ENCODE measurements at places on chromosomes 3 and 15.

- no peak for DNase-seq
Measured at GRCh38 chr3:37228749-37229148, 54.4 kb upstream of the LRRFIP2 start.

- DNase-seq, result no peak
Measured at GRCh38 chr3:197137751-197138150, 108.1 kb upstream of the MELTF start.

GRCh38 chr3:105497386-105497785 lies 130.7 kb downstream of the ALCAM start:
- DNase-seq, result no peak

DNA sequence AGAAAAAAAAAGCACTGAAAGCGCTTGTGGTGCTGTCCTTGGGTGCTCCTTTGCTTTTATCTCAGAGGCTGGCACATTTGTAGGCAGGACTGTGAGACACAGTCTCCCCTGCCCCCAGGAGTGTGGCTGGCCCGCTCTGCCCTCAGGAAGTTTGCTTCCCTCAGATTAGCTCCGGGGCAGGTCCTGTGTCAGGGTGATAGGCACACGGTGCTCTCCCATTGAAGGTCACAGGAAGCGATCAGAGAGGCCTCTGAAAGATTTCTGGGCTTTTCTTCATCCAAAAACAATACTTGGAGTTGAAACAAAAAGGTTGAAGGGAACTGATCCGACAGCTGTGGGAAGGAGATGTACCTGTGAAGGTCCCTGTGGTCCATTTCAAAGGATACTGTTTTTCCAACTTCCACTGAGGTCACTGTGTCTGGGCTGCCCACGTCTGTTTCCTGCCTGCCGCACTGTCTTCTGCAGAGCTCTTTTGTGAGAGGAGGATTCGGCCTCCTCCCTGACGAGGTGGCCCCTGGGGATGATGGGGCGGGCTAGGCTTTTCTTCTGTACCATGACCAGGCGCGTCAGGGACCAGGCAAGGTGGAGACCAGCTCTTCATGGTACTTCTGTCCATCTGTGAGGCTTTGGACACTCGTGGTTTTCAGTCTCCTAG lies 330.5 kb upstream of the CTDSPL start:
- no peak for DNase-seq

DNA sequence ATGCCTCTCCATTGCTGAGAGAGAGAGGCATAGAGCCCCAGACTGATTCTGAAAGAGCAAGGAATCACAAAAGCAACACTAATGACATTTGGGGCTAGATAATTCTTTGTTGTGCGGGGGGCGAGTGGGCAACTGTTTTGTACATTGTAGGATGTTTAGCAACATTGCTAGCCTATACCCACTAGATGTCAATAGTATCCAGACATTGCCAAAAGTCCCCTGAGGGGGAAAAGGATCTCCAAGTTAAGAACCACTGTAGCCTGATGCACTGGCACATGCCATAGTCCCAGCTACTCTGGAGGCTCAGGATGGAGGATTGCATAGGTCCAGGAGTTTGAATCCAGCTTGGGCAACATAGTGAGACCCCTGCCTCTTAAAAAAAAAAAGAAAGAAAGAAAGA lies 22.8 kb upstream of the GOLM2 start:
- DNase-seq, result no peak

DNA sequence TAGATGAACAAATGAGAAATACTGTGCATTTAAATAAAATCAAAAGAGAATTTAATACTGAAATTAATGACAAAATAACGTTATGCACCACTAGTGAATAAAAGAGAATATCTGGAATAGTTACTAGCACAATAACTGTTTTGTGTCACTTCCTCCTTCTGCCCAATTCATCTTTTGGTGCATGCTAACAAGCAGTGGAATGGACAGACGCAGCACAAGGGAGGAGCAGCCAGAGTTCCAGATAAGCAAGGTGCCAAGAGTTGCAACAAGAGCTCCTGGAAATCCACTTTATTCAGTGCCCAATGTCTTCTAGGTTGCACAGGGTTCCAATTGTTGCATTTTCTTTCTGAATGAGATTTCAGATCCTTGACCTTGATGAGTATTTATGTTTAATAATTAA lies 66.5 kb upstream of the PLXND1 start:
- DNase-seq, result no peak

- DNase-seq, result no peak
Measured at GRCh38 chr3:166248784-166249183, 411.6 kb upstream of the BCHE start.

DNA sequence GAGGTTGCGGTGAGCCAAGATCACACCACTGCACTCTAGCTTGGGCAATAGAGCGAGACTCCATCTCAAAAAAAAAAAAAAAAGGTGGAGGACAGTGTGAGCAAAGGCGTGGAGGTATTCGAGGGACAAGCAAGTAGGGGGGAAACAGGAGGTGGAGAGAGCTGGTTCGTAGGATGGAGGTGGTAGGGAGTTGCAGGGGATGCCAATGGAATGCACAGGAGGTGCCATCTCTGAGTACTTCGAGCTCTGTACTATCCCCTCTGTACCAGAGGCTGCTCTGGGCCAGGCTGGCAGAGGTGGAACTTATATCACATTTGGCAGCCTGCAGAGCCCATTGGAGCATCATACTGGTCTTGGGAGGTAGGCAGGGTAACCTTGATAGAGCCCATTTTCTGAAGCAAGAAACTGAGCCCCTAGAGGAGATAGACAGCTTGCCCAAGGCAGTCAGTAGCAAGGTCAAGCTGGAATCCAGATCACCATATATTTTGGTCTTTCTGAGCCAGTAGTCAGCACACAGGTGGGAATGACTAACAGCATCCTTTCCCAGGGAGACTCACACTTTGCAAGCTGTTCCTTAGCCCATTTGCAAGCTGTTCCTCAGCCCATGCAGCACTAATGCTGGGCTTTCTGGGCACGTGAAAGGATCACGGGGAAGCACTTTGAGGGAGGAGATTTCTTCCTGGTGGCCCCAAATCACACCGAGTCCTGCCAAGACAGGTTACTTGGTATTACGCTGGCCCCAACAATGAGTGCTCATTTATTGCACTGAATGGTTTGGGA lies 9.2 kb upstream of the CCDC33 start:
- DNase-seq, result no peak

DNA sequence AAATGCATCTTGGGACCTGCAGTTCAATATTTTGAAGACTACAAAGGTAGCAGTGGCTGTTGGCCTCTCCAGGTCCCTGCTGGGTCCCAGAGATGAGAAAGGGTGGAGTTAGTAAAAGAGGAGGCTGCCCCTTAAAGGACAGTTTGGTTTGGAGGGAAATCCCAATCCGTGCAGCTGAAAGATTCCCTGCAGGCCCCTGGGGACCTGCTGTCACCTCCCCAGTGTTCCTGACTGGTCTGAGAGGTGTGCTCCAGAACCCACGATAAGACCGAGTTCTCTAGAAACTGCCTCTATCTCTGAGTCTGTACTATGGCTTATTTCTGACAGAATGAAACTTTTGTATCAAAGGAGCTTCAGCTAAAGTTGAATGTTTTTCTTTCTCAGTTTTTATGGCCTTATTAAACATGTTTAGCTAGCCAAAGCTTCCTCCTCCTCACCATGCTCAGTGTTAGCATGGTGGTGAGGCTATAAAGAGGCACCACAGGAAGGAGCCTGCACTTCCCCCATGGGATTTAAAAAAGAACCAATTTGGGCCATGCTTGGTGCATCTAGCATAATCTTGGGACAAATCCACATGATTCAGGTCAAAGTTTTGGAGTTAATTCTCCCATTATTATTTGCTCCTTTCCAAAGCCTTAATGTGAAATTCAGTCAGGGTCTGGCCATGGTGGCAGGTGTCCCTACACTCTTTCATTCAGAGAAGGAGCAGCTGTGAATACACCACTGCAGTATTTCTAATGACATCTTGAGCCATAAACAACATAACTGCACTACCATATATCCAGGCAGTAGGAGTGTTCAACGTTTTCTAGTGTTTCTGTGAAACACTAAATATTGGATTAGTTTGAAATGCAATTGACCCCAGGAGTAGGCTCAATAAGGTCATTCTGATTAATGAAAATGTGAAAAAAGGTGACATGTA lies 74.4 kb downstream of the ATP1B3 start:
- no peak for DNase-seq

- DNase-seq, result no peak
Measured at GRCh38 chr3:183306798-183307671, 54.0 kb downstream of the B3GNT5 start.

- peak; percentile 83 for DNase-seq
Measured at GRCh38 chr3:14452740-14453710, 50.6 kb downstream of the SLC6A6 start.

DNA sequence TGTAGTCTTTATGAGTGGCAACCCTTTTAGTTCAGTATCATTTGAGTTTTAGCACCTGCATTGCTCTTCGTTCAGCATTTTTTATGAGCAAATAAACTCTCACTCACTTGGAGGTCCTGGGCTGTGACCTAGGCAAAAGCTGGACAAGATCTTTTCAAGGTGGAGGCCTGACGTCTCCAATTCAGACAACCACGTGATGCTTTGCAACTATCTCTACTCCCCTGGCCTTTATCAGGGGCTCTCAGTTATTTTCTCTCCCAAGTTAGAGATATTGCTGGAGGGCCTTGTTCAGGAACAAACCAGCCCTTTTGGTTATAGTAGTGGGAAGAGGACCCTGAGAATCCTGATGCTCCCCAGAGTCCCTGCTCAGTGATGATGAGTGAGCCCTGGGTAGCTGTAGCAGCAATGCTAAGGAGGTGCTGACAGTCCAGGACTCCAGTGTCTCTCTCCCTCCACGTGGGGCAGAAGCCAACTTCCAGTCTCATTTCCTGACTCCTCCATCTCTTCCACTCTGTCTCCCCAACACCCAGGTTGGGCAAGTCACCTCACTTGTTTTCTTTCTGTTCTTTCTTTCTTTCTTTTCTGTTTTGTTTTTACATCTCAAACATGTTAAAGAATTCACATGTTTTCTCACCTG lies 30.4 kb downstream of the HAPLN3 start:
- no peak for DNase-seq

DNA sequence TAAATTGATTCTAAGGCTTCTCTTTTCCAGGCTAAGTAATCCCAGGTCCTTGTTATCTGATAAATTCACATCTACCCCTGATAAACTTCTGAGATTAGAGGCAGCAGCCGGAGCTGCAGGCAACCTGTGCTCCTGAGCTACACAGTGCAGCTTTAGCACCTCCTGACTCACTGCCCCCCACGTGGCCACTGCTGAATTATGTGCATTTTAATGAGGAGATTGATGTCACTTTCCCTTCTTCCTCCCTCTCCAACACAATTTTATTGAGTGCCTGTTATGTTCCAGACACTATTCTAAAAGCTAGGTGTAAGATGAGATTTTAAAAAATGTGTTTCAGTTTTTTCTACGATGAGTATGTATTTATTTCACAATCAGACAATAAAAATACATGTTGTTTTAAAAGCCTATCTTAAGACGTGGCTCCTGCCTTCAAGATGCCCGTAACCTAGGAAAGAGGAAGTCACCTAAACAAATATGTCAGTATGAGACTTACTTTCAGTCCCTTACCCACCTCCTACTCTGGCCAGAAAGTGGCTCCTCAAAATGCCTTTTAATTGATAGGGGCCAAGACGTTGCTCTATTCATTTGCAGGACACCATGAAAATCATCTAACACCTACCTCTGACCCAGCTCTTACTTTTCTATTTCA lies 161.5 kb upstream of the PFN2 start:
- no peak for DNase-seq

Data from COR-L47 (cell line).